Stimulated activated CD4-positive, alpha-beta T cell treated with anti-CD3 and anti-CD28 coated beads, Interleukin-15, amount 100 ng/mL, for 48 hours (primary cell): ENCODE measurements at places on chromosomes 4 and X.
A peak's percentile ranks its signal among the peaks of the same experiment; 100 is the strongest.

DNA sequence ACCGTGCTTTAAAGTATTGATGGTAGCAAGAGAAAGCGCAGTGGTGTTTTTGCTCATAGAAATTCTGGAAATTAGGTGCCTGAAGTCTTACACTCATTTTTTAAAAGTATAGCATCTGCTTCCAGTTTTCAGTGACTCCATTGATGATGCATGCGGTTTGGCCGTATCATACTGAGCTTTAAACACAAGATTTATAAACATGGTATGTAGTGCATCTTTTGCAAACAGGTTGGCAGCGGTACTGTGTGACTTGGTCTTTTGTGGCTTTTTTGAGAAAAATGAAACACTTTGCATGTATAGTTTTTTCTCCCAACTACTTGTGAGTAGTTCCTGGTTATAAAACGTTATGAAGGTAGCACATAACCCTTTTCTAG, 2.0 kb downstream of the DDX3X start:
- DNase-seq: no peak

DNA sequence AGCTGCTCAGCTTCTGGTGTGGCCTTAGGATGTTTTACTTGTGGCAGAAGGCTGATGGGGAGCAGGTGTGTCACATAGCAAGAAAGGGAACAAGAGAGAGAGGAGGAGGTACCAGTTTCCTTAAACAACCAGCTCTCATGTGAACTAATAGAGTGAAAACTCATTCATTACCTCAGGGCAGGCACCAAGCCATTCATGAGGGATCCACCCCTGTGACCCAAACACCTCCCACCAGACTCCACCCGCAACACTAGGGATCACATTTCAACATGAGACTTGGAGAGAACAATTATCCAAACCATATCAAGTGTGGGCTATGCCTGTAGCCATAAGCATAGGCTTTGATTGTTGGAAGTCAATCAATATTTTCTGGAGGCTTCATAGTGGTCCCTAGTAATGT, 56.0 kb downstream of the GSX2 start:
- no peak for DNase-seq

- no peak for DNase-seq
Observed at GRCh38 chr4:845233-845835, 19.4 kb upstream of the CPLX1 start.

DNA sequence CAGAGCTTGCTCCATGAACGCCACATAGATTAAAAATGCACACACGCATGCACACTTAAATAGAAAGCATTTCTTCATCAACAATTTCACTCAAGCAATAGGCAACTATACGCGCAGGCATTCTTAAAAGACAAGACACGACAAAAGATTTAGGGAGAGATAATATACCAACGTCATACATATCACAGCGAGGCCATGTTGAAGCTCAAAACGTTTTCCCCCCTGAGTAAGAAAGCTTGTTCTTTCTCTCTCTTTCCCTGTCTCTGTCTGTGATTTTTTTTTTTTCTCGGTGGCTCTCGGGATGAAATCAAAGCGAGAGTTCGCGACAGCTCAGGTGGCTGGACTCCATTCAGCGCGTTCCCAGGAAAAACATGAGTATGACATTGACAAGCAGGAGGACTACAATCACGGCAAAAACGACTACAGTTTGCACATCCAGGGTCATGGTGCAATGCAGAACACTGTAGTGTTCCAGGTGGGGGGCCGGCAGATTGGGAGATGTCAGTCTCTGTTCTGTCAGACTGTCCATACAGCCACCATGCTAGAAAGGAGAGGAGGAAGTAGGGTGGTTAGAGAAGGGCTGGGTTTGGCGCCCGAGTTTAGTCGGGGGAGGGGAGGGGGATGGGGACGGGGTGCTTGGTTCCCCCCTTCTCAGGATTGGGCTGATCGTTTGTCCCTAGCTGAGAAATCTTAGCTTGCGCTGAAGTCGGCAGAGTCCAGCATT, 30.7 kb downstream of the ARHGEF9 start:
- peak; percentile 7 for DNase-seq

DNA sequence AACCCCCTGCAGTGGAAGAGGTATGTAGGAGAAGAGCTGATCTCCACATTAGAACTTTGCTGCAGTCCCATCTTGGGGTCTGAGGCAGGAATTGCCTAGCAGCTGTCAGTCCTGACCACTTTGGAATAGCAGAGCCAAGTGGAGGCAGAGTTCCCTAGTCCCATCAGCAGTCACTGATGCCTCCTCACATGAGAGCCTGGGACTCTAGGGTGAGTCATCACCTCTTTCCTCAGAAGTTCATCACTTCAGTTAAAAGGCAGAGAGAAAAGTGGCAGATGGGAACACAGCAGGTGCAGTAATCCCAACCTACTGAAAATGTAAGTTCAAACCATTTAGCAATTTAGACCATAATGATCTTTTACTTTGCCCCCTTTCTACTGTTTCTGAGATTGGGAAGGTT, 73.9 kb upstream of the MED14 start:
- no peak for DNase-seq

DNA sequence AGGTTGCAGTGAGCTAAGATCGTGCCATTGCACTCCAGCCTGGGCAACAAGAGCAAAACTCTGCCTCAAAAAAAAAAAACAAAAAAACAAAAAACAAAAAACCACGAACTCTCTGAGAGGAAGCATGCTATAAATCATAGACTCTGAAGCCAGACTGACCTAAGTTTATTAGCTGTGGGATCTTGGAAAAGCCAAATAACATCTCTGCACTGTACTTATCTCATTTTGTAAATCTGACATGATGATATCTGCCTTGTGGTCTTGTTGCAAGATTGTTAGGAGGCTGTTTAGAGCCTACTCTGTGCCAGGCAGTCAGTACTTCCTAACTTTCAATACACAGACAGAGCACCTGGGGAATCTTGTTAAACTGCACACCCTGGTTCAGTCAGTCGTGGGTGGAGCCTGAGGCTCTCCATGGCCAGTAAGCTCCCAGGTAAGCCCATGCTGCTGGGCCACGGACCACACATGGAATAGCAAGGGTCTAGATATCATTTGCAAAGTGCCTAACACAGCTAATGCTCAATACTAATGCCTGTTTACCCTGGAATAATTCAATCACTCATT, 107.6 kb upstream of the SMIM10 start:
- DNase-seq: no peak

- DNase-seq: no peak
Observed at GRCh38 chr4:140038031-140038533, 115.9 kb downstream of the MAML3 start.

DNA sequence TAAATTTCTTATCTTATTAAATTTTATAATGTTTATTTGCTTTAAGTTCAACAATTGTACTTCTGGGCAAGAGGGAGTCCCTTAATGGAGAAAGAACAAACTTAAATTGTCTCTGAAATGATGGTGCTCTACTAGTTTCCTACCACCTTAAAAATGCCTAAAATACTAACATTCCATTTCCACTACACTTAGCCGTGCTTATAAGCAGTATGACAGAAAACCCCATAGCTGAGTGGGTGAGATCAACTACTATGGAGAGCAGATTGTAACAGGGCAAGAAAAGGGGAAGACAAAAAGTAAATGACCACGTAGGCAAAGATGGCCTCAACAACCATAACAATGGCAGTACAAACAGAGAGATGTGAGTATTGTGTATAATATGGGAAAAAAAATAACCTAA, 35.0 kb downstream of the RFC1 start:
- DNase-seq: no peak

- DNase-seq: peak; percentile 7
Observed at GRCh38 chrX:37871626-37872302, 24.4 kb upstream of the DYNLT3 start.

DNA sequence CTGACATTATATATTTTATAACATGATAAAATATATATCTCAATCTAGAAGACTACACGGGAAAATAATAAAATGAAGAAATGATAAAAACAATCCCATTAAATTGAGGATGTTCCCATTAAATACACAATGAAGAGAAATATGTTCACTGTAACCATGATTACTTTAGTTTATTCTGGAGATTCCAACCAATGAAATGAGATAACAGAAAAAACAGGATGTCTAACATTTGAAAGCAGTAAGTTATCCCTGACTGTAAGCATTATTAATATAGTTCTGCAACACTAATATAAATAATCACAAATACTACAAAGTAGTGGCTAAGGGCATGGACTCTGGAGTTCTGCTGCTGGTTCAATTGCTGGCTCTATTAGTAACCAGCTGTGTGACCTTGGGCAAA, 169.4 kb downstream of the RNF150 start:
- no peak for DNase-seq

DNA sequence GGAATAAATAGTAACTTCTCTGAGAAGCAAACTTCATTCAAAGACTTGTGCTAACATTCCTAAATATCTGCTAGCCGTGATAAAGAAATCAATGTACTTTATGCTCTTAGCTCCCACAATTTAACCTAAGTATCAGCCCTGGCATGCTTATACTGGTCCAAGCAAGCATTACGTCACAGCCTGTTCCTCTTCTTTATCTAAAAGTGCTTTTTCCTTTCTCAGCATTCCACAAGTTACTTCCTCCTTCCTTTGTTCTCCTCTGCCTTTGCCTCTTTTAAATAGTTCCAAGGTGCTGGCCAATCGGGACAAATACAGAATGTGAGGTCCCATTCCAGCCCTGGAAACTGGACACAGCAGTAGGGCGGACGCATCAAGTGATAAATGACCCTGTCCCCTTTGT, 249.6 kb downstream of the DHRSX start:
- DNase-seq: no peak

- no peak for DNase-seq
Observed at GRCh38 chrX:40912166-40912565, 173.1 kb upstream of the USP9X start.

DNA sequence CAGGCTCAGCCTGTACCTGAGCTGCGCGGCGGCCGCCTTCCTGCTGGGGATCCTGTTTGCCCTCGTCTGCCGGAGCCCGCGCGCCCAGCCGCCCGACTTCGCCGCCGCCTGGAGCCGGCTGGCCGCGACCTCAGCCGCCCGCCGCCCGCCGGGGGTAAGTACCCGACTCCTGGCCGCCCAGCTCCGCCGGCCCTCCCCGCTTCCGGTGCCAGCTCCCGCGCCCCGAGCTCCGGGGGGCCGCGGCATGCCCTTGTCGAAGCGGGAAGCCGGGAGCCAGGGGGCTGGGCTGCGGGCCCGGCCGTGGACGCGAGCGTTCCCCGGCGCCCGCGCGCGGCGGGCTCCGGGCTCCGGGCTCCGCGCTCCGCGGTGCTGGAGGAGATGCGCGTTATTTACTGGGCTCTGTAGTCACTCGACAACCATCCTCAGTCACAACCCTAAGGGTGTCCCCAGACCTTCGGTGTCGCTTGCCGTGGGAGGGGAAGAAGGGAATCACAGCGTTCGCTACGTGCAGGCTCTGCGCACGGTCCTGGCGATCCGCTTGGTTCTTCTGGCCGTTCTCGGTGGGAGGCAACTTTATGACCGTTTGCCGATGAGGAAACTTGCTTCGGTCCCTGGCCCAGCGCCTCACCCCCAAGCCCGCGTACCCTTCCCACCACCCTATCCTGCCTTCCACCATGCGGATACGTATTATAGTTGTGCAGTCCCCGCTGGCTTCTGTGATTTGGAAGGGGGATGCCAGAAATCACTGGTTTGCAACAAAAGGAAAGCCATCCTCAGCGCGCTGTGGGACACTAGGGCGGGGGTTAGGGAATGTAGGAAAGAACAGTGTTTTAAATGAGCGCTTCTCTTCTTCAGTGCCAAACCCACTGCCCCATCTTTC, 944 bp downstream of the SNX25 start:
- DNase-seq: peak; percentile 21

- no peak for DNase-seq
Observed at GRCh38 chr4:183875251-183875825, 29.8 kb upstream of the STOX2 start.

- DNase-seq: no peak
Observed at GRCh38 chr4:183816077-183816476, 89.0 kb upstream of the STOX2 start.

GRCh38 chrX:24099394-24099793, 44.6 kb downstream of the EIF2S3 start:
- no peak for DNase-seq

DNA sequence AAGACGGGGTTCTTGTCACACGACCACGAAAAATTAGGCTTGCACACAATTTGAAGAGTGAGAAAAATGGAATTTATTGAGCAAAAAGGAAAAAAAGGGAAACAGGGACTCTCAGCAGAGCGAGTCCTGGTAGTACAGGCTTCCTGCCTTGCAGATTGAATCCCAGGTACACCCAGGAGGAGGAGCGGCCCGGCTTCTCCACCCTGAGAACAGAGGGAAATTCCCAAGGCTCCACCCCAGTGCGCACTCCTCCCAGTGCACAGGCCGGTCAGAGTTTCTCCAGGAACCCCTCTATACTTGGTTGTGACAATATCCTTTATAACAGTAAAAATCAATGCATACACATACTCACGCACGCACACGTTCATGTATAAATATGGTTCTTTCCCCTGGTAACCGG, 22.0 kb downstream of the SLC4A4 start:
- no peak for DNase-seq

- DNase-seq: peak; percentile 22
Observed at GRCh38 chr4:25993395-25994185, 79.6 kb downstream of the SMIM20 start.

- DNase-seq: no peak
Observed at GRCh38 chr4:31083456-31083855, 363.3 kb downstream of the PCDH7 start.

DNA sequence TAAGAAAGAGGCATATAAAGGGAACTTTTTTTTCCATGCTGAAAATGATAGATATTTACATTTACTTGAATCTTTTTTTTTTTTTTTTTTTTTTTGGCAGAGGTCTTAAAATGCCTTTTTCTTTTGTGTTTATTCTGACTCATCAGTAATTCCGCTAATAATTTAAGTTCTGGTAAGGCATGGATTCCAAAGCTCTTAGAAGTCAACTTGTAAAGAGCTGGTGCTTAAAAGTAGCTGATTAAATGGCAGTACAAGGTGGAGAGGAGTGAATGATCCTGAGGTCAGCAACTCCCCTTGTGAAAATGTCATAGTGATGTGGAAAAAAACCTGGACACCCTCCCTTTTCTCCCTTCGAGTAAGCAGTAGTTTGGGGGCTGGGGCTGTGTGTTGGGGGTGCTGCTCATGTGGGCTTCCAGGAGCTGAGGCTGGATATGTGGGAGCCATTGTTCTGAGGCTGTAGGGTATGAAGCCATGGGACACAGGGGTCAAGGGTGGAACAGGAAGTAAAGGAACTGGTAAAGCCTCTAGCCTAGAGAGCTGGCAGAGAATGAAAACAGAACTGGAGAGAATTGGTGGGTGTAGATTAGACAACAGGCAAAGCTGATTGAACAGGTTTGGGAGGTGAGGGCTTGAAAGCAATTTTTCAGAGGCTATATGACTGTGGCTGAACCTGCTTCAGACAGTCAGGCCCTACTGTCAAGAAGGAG, 41.0 kb upstream of the PITX2 start:
- DNase-seq: no peak

DNA sequence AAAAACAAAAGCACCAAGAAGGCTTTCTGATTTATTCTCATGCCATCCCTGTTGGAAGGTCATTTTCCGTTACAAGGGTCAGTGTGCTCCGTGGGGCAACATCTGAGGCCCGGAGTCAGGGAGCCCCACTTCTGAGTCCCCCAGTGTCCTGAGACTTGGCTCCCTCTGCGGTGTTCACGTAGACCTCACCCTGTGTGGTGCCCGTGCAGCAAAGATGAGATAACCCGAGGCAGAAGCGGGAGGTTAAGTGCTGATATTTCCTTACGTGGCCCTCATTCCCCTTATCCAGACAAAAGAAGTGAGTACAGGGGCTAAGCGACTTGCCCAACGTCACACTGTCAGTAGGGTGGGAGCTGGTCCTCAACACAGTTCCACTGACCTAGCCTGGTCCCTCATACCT, 3.5 kb downstream of the JAKMIP1 start:
- DNase-seq: no peak

- no peak for DNase-seq
Observed at GRCh38 chr4:29770627-29771026, 949.5 kb upstream of the PCDH7 start.

GRCh38 chr4:150117629-150118028, 39.4 kb downstream of the DCLK2 start:
- DNase-seq: no peak
